ENCODE measurements at places on chromosomes 11 and 22.
A peak's percentile ranks its signal among the peaks of the same experiment; 100 is the strongest.

GRCh38 chr11:64109332-64109731 lies 56.6 kb downstream of the MACROD1 start:
- DNase-seq = no peak

DNA sequence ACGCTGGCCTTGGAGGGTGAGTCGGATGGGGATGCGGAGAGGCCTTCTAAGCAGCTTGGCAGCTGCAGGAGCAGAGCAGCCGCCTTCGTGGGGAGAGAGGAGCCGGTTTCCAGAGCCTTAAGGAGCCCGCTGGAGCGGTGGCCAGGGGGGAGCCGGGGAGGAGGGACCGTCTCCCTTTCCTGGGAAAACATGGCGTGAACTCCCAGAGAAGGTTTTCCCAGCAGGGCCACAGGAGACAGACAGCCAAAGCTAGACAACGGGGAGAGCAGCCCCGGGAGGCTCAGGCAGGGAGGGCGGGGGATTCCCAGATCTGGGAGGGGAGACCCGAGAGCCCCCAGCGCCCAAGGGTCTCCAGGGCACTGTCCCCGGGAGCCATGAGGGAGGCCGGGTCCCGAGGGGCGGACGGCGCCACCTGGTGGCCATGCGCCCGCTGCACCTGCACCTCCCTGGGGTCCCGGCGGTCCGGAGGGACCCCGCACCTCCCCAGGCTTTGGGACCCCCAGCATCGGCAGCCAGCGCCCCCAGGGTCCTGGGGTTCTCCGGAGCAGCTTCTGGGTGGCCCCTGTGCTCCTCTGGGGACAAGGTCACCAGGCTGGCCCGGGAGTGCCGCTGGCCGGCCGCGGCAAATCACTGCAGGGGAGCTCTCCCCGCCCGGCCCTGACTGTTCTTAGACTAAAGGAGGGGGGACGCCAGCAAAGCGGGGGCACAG lies 2.4 kb upstream of the SYT8 start:
- peak; percentile 71 for DNase-seq

DNA sequence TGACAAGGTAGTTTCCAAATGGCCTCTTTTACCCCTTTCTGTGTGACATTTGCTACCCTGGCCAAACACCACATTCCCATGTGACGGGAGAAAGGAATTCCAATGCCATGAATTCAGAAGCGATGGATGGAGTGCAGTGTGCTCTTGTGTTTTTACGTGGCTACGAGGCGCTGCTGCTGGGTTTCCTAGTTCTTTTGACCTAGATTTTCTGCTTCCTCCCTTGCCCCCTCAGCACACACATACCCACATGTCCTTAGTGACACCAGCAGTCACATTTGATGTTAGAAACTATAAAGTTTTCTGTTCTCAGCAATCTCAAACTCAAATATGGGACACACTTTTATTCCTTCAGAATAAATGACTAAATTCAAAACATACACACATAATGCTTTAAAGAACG lies 7.8 kb upstream of the TMA7B start:
- no peak for DNase-seq

- no peak for DNase-seq
Observed at GRCh38 chr11:99019696-99020095, 1.1 kb upstream of the CNTN5 start.

DNA sequence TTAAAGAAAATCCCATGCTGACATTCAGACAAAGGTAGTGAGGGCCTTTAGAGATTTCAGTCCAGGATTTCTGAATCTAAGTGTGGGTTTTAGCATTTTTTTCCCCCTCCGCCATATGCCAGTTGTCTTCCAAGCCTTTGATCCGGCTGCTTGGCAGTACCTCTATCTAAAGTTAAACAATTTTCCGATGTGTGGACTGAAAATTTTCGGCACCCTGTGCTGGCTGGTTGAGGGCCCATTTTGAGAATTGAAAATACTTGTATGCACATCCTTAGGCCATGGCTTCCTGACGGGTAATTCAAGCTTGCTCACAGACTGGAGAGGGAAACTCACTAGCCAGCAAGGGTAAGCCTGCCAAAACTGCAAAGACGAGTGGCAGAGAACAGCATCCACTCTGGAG lies 131.9 kb upstream of the NARS2 start:
- DNase-seq = no peak

DNA sequence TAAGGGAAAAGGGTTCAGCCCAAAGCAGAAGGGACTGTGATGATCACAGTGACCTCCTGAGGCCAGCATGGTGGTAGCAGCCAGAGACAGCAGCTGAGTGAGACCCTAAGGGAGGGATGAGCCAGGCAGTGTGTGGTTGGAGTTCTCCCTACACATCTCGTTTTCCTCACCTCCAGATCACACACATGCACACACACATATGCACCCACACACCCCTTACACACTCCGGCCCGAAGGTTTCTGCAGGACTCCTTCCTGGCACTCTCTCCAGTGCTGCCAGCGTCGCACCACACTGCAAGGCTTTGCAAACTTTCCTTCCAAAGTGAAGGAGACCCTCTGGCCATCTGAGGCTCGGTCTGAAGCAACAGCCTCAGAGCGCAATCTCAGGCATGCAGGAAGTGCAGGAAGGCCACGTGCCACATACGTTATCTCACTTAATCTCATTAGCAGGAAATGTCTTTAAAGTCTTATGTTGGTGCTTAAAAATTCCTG lies 26.9 kb upstream of the TP53I11 start:
- no peak for DNase-seq

- no peak for DNase-seq
Observed at GRCh38 chr11:45430361-45430760, 144.2 kb upstream of the SYT13 start.

DNA sequence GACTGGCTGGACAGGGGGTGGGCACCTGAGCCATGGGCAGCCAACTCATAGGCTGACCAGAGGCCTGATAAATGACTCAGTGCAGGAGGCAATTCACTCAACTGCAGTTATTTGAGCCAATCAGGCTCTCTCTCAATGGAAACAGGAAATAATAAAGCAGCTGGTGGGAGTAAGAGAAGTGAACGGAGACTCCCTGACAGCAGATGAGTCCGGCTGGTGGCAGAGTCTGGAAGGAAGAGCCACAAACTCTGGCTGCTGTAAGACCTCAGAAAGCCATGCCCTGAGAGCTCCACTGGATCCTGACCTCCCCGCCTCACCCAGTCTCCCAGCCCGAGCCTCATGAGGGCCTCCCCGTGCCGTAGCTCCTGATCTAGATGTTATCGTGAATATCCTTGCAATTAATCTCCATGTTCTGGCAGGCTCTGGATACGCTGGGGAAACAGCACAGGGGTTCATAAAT lies 69.8 kb downstream of the TRIM29 start:
- no peak for DNase-seq

- DNase-seq = no peak
Observed at GRCh38 chr11:27996066-27996465, 111.9 kb downstream of the KIF18A start.

GRCh38 chr22:49480331-49480730 lies 347.3 kb downstream of the BRD1 start:
- DNase-seq = no peak

DNA sequence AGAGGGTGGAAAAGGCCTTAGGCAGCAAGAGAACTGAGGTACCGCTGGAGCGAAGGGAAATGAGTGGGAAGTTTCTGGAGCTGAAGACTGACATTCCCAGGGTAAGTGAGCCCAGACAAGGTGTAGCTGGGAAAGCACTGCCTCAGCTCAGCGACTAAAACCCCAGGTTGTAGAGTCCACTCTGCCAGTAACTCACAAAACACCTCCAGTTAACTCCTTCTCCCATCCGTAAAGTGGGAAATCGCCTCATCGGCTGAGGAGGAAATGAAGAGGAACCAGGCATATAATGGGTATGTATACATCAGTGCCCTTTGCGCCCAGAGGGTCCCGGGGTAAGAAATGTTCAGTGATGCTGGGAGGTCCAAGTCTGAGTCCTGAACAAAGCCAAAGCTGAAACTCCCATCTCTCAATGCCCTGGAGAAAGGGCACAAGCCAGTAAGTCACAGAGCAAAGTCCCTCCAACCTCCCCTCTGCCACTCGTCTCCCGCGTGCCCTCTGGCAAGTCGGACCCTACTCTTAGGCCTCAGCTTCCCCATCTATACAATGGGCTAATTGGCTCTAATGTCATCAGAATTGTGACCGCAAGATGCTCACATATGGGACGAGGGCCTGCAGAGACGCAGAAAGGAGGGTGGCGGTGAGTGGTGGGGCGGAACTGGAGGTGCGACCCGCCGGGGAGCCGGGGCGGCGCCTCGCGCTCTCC lies 588 bp downstream of the VPS37C start:
- DNase-seq = no peak

GRCh38 chr11:120224972-120225909 lies 14.4 kb downstream of the OAF start:
- DNase-seq = no peak

GRCh38 chr11:24592360-24592759 lies 95.5 kb downstream of the LUZP2 start:
- no peak for DNase-seq

GRCh38 chr22:30513462-30513861 lies 8.0 kb upstream of the SEC14L4 start:
- no peak for DNase-seq

- DNase-seq = no peak
Observed at GRCh38 chr22:47071078-47071806, 308.8 kb downstream of the TBC1D22A start.

GRCh38 chr11:121513807-121514206 lies 61.0 kb upstream of the SORL1-AS1 start:
- DNase-seq = no peak

DNA sequence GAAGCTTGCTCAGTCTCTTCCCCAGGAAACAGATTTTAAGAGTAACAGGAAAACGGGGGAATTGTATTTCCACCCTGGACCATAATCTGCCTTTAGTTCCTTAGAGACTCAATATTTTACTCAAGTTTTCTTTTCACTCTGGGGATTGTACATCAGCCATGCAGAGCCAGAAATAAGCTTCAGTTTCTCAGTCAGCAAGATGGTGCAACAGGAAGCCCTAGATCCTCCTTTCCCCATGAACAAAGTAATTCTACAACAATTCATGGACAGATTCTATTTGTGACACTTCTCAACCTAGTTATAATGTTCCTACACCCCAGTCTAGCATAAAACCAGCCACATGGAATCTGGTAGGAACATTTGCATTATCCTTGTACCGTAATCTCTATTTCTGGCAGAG lies 24.7 kb downstream of the OR8B2 start:
- no peak for DNase-seq

DNA sequence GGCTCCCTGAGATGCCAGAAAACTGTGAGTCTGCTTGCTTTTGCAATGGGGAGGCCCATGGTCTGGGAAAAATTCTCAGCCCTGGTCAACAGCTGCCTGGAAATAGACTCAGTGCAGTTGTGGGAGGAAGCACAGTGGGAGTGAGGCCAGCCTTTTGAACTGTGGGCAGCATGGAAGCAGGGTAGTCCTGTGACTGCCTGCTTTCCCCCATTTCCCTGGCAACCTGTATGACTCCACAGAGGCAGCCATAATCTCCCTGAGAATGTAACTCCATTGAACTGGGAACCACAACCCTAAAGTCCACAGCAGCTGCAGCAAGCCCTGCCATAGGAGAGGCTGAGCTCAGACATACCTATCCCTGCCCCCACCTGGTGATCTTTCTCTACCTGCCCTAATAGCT lies 494.6 kb upstream of the FAT3 start:
- no peak for DNase-seq

- no peak for DNase-seq
Observed at GRCh38 chr11:77094841-77095365, 7.7 kb upstream of the OMP start.

DNA sequence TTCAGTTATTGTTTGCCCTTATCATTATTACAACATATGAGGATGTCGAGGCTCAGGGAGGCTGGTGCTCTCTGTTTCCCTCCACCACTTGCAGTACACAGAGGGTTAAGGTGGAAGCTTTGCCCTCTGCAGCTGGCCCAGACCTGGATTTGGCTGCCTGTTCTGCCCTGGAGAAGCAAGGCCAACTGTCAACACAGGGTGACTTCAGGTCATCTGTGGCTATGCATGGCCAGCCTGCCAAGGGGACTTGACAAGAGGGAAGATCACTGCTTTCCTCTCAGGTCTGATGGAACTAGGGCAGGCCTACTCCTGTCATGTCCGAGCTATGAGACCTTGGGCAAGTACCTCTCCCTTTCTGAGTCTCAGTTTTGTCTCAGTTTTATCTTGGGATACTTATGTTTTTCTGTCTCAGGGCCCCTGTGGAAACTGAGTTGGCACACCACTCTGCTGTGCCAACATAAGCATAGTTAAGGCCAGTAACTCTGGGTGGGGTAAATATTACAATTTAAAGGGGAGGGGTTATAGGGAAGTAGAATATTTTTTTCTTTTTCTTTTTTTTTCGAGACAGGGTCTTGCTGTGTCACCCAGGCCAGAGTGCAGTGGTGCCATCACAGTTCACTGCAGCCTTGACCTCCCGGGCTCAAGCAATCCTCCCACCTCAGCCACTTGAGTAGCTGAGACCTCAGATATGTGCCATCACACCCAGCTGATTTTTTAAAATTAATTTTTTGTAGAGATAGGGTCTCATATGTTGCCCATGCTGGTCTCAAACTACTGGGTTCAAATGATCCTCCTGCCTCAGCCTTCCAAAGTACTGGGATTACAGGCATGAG lies 2.4 kb upstream of the THRSP start:
- DNase-seq = no peak

DNA sequence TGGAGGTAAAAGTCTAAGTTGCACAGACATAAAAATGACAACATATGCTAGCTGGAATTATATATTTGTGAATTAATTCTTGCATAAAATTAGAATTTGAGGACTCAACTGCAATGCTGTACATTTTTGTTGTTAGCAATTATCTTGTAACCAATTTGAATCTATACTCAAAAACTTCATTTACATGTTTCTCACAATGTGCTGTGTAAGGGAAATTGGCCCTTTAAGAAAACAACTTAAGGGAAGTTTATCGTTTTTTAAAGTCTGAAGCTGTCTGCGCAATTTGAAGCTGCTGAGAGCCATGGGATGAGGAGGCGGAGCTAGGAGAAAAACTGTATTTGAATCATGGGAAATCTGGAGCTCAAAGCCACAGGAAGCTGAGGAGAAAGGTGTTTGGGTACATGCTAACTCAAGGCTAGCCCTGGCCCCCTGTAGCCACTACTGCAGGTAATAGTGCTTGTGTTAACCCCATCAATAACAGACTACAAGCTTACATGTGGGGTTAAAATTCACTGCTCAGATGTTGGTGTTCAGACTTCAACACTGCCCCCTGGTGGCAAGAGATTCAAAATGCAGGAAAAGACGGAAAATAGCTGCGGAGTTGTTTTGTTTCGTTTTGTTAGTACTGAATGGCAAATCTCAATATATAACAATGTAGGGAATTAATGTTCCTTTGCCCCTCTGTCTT lies 126.1 kb downstream of the BRD1 start:
- no peak for DNase-seq

DNA sequence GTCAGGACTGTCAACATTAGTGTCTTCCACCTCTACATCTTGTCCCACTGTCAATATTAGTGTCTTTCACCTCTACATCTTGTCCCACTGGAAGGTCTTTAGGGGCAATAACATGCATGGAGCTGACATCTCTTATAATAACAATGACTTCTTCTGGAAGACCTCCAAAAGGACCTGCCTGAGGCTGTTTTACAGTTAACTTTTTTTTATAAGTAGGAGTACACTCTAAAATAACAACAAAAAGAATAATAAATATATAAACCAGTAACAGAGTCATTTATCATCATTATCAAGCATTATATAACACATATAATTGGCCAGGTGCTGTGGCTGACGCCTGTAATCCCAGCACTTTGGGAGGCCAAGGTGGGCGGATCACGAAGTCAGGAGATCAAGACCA lies 57.5 kb downstream of the PAK1 start:
- no peak for DNase-seq

Data from stimulated activated CD4-positive, alpha-beta T cell treated with anti-CD3 and anti-CD28 coated beads, Interleukin-4, amount 100 ng/mL, for 48 hours (primary cell).